CD4-positive, CD25-positive, alpha-beta regulatory T cell (primary cell): ENCODE measurements at places on chromosomes 16 and 17. TPM values are rescaled to one million over a fixed set of nuclear protein-coding genes. Genes with fewer than 3 reads are reported as not detected.

Gene SAMD14
- polyA plus RNA-seq = 0.09 TPM

Gene SLC6A2
- not detected for polyA plus RNA-seq

Gene GUCY2D
- not detected for polyA plus RNA-seq

Gene MYH3
- polyA plus RNA-seq = 0.28 TPM

Gene CSH1
- polyA plus RNA-seq = not detected

Gene TPSG1
- polyA plus RNA-seq = not detected

Gene CTU2
- polyA plus RNA-seq = 12.9 TPM

Gene SLC16A5
- 1.8 TPM for polyA plus RNA-seq

Gene PSMD11
- polyA plus RNA-seq = 129 TPM

Gene GPRC5C
- not detected for polyA plus RNA-seq

Gene MYH2
- not detected for polyA plus RNA-seq

Gene NRN1L
- polyA plus RNA-seq = not detected

Gene TEKT5
- polyA plus RNA-seq = not detected
